ENCODE measurements at places on chromosomes 7 and 10.

DNA sequence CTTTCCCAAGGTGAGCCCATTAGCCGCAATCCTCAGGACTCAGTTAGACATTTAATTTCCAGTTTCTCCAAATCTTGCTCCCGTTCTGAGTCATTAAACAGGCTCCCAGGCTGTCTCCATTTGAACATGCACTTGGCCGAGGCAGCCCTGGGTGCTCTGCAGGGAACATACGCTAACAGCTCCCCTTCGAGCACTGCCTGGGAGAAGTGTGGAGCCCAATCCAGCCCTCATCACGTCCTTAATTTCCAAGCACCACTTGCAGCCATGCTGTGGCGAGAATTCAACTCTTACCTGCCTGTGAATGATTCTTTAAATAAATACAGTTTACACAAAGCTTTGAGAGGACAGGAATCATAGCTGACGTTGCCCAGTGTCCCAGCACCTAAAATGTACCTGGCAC, 218.2 kb downstream of the CCSER2 start:
- no peak for DNase-seq

- no peak for DNase-seq
These were observed 37.1 kb downstream of the MXI1 start for GRCh38 chr10:110244550-110244949.

DNA sequence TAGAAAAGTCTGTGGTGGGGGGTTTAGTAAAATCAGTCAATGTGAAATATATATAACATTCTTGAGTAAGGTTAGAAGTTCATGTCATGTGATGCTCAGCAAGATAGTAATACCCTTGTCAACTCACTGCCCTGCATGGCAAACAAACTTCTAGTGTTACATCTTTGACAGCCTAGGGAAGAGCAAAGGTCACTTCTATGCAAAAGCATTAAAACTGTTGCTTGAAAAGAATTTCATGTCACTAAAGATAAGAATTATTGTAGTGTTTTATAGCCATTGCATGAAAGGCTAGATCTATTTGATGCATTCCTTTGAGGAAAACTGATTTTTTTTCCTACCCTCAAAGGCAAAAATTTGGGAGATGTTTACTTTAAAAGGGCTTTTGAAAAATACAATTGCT, 176.0 kb downstream of the SKAP2 start:
- no peak for DNase-seq

- peak; percentile 50 for DNase-seq
These were observed 35.5 kb upstream of the WAPL start for GRCh38 chr10:86556933-86557649.

DNA sequence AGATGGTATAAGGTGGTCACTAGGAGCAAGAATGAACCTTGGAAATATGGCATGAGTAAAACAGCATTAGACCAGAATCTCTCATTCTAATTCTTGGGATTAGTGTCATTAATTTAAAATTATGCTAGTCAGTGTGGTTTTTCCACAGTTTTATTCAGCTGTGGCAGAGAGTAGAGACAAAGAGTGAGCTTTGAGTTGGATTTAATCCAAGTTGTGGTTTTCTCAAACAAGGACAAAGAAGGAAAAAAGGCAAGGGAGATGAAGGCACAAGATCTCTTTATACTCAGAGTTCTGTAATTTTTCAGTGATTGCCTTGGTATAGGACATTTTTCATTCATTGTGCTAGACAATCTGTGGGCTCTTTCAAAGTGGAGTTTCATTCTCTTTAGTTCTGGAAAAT, 28.2 kb upstream of the AKAP9 start:
- no peak for DNase-seq

GRCh38 chr7:142496545-142496991, 238.7 kb upstream of the PRSS58 start:
- no peak for DNase-seq

- DNase-seq, result no peak
These were observed 227.5 kb upstream of the CHRM2 start for GRCh38 chr7:136640977-136641376.

DNA sequence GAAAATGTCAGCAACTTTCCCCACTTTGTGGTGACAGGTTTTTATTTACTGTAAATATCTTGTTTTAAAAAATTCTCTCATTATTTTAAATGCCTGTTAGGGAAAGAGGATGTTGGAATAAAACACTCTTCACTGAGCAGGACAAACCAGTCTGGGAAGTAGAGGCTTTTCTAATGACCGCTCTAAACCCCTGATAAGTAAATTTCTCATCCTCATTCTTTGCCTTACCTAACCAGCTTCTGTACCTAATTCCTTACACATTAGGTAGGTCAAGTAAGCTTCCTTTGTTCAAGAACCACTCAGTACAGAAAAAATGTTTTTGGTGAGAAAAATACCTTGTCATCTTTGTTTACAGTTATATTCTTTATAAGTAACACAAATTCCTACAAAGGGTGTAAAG, 143.6 kb downstream of the GPR85 start:
- DNase-seq, result no peak

GRCh38 chr7:47666164-47666862, 84.4 kb upstream of the TNS3 start:
- no peak for DNase-seq

DNA sequence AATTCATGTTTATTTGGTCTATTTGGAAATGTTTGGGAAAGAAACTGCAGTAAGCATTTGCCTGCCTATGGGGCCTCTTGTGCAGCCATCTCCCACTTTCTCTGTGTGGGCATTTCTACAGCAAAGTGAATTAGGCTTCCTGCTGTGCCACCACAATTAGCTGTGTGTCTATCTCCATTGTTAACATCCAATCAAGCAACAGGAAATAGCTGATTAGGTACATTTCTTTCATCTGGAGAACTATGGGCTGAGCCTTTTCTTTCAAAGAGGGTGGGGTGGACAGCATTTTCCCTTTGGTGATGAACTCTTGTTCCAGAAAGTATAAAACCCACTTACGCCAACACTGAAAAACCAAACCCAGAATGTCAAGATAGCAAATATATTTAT, 640.0 kb downstream of the ACTR3B start:
- DNase-seq, result no peak

- no peak for DNase-seq
These were observed 219.3 kb upstream of the MKLN1 start for GRCh38 chr7:131108212-131108940.

DNA sequence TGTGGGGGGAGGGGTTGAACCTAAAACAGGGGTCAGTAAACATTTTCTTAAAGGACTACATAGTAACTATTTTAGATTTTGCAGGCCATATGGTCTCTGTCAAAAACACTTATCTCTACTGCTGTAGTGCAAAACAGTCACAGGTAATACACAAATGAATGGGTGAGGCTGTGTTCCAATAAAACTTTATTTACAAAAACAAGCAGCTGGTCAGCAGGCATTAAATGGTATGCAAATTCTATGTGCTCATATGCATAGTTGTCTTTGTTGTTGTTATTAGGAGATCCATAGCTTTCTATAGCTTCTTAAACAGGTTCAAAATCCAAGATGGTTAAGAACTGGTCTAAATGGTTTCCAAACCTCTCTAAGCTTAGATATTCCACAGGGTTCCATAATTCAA, 302.6 kb downstream of the RNLS start:
- DNase-seq, result no peak

DNA sequence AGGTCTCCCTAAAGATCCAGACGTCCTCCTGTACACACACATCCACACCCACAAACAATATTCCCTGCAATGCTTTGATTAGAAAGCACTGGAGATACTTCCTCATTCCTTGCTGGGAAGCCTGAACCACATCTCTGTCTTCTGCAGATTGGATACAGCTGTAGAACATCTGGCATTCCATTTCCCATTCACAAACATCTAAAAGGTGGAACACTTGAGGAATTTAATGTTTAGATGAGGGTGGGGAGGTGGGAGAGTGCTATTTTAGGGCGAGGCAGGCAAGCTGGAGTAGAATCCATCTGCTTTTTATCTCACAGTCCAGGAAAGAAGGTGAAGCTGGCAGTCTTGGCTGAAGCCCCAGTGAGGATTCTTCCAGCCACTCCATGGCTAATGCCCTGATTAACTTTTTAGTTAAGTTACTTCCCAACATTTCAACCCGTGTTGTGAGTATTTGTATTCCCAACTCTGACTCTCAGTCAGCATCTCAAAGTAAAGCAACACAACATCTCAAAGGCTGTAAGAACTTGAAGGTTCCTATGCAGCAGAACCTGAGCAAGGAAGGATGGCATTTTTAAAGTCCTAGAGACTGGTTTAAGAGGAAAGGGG, 46.1 kb downstream of the CYTH3 start:
- DNase-seq, result no peak

GRCh38 chr10:9060314-9060713, 1005.8 kb downstream of the GATA3 start:
- DNase-seq, result no peak

DNA sequence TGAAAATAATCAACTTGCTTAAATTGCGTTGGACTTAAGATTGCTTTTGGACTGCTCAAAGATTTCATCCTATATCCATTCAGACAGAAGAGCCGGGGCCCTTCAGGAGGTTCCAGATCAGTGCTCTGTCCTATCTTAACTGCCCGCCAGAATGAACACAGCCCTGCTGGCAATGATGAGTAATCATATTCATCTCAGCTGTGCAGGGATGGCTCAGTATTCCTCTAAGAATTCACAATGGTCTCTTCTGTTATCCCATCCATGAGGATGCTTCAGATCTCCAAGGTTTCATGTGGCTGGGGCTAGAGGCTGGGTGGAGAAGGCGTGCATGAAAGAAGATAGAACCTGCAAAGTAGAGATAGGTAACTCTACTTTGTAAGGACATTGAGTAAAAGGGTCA, 80.0 kb upstream of the NPVF start:
- DNase-seq, result no peak

- DNase-seq, result no peak
These were observed 155.6 kb upstream of the SEMA3C start for GRCh38 chr7:81074406-81074805.
